Stimulated activated CD4-positive, alpha-beta T cell treated with anti-CD3 and anti-CD28 coated beads, Interleukin-4, amount 100 ng/mL, for 24 hours (primary cell): ENCODE measurements at places on chromosomes 6 and 20.

- DNase-seq, result no peak
Observed at GRCh38 chr6:148307405-148307804, 35.2 kb upstream of the SASH1 start.

DNA sequence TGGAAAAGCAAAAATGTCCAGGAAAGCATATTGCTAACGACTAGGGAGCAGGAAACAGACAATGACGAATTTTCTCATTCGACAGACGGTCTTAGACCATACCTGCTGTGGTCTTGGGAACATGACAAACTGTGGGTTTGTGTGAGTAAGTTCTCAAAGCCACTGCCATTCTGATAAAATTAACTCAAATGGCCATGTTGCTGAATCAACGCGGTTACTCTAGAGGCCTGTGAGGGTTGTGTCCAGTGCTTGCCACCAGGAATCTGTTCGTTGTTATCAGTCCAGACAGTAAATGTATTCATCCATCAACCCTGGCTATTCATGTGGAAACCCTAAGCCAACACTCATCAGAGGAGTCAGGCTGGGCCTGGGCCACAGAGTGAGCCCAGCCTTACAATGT, 124.3 kb downstream of the MYLK4 start:
- DNase-seq, result no peak

GRCh38 chr6:410555-411395, 19.2 kb downstream of the IRF4 start:
- no peak for DNase-seq

DNA sequence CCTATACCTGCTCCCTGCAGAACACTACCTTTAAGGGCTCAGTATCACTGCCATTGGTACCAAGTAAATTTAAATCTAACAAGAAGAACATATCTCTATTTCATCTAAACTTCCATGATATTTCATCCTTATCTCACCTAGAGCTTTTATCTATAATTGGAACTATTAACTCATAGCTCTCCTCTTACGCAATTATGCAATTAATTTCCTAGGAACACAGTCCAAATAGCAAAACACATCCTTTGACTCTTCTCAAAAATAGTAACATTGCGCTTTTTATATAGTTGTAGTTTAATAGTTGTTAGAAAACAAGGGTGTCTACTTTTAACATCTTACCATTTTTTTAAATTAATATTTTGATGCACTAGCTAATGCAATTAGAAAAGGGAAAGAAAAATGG, 986.8 kb upstream of the SLC35B3 start:
- DNase-seq, result no peak

- no peak for DNase-seq
Observed at GRCh38 chr6:113315879-113316278, 541.3 kb upstream of the MARCKS start.

DNA sequence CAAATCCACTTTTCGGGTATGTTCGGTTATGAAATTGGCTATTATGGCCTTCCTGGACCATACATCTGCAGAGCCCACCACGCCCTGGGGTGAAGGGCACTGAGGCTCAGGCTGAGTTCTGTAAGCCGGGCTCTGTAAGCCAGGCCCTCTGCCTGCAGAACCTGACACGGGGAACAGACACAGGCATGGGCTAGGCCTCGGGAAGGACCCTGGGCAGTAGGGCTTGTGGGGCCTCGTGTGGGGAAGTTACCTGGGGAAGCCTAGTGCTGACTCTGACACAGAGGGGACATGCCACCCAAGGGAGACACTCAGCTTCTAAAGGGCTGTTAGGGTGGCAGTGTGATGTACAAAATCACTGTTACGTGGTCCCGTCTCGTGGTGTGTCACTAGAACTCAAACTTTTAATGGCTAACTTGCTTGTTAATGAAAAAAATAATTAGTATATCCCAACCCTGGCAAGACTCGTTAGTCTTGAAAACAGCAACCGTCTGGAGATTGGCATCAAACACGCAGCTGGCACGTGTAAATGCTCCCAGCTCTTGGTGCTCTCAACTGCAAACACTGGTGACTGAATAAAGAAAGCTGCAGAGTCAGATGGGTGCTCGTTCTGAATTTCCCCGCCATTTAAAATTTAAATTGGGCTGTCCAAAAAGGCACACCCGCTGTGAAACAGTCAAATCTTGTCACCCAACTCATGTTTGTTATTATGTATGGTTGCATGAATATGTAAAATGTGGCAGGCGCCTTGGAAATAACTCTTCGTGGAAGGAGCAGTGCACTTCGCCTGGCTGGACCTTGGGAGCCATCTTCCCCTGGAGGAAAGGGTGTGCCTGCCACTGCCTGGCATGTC, 23.6 kb upstream of the TCFL5 start:
- no peak for DNase-seq
